Muscle of leg (tissue), 16 donors: ENCODE measurements at places on chromosomes 13 and 19. TPM values are rescaled to one million over a fixed set of nuclear protein-coding genes. Genes with fewer than 3 reads are reported as not detected.

DNA sequence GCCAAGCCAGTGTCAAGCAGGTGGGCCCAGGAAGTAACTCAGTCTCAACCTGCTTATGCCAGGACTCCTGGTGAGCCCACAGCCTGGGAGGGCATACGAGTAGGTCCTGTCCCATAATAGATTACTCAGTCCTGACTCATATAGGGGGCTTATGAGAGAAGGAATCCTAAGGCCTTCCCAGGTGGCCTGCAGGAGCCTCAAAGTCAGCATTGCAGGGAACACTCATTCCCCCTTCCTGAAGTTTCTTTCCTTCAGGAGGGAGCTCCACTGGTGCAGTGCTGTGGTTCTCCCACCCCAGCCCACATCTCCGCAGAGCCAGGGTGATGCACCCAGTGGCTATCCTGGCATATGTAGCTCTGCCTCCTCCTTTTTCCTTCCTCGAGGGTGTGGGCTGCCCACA lies 137.3 kb downstream of the ZIC5 start:
- DNase-seq: no peak

DNA sequence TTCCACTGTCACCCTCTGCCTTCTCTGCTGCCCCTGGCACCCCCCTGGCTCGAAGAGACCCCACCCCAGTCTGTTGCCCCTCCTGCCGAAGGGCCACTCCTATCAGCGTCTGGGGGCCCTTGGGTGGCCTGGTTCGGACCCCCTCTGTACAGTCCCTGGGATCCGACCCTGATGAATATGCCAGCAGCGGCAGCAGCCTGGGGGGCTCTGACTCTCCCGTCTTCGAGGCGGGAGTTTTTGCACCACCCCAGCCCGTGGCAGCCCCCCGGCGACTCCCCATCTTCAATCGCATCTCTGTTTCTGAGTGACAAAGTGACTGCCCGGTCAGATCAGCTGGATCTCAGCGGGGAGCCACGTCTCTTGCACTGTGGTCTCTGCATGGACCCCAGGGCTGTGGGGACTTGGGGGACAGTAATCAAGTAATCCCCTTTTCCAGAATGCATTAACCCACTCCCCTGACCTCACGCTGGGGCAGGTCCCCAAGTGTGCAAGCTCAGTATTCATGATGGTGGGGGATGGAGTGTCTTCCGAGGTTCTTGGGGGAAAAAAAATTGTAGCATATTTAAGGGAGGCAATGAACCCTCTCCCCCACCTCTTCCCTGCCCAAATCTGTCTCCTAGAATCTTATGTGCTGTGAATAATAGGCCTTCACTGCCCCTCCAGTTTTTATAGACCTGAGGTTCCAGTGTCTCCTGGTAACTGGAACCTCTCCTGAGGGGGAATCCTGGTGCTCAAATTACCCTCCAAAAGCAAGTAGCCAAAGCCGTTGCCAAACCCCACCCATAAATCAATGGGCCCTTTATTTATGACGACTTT lies 2.0 kb downstream of the ZFP36 start:
- peak; percentile 75 for DNase-seq

DNA sequence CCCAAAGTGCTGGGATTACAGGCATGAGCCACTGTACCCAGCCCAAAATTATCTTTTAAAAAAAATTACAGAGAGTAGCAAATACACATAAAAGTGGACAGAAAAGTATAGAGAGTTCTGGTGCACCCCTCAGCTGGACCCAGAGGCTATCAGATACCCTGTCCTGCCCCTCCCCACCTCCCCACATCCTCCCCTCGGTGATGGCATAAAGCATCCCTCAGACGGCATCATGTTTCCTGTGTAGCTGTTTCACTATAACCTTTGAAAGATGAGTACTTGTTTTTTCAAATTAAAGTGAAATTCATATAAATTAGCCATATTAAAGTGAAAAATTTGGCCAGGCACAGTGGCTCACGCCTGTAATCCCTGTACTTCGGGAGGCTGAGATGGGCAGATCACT lies 20.1 kb downstream of the SLC27A1 start:
- DNase-seq: no peak

DNA sequence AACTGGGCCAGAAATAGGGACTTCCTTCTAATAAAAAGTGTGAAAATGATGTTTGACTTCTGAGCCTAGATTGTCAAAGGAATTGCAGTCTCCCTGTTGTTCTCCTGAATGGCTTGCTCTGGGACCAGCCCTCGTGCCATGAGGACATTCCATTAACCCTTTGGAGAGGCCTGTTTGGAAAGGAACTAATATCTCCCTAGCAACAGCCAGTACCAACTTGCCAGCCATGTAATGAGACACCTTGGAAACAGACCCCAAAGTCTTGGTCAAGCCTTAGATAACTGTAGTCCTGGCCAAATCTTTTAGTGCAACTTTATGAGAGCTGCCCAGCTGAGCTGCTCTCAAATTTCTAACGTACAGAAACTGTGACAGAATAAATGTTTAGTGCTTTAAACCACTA lies 8.2 kb upstream of the SIAH3 start:
- DNase-seq: peak; percentile 54

GRCh38 chr13:95920485-95920884 lies 132.7 kb downstream of the UGGT2 start:
- no peak for DNase-seq

The ZNF709 gene
- 2.3 TPM for polyA plus RNA-seq

The EFNA2 gene
- 1.1 TPM for polyA plus RNA-seq

The CCDC70 gene
- polyA plus RNA-seq: not detected

The NLRP4 gene
- polyA plus RNA-seq: not detected
